NCI-H1417 treated with DMSO at 0.1 percent for 48 hours (cell line): ENCODE measurements at places on chromosomes 16 and 17.

DNA sequence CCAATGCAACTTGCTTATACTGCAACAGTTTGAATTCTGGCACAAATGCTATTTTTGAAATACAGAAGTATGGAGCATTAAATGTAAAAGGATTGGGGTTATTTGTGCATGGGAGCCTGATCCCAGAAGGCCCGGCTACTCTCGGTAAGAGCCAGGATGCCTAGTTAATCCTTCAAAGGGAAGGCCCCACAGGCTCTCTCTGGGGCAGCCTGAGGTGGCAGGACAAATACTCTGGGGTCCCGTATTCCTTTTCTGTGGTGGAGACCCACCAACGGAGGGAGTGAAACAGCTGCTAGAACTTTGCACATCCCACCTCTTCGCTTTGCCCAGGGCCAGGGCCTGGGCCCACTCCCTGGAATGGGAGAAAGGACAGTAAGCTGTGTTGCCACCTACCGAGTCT is 30.4 kb downstream of the ERN1 start:
- no peak for DNase-seq

- no peak for DNase-seq
Measured at GRCh38 chr17:33116021-33116551, 124.4 kb downstream of the SPACA3 start.

- no peak for DNase-seq
Measured at GRCh38 chr16:52050418-52050817, 496.5 kb downstream of the TOX3 start.

DNA sequence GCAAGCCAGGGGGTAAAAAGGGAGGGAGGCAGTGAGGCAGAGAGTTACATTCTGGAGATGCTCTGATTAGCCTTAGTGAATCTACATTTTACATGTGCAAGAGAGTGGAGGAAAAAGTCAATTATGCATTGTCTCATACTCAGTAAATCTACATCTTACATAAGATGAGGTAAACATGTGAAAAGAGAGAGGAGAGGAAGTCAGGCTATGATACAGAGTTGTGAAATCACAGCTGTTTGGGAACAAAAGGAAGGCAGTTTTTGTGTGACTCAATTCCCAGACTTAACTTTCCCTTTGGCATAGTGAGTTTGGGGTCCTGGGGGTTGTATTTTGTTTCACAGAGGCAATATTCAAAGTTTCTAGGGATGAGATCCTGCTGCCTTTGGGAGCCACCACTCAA is 67.8 kb downstream of the GP2 start:
- DNase-seq = no peak

DNA sequence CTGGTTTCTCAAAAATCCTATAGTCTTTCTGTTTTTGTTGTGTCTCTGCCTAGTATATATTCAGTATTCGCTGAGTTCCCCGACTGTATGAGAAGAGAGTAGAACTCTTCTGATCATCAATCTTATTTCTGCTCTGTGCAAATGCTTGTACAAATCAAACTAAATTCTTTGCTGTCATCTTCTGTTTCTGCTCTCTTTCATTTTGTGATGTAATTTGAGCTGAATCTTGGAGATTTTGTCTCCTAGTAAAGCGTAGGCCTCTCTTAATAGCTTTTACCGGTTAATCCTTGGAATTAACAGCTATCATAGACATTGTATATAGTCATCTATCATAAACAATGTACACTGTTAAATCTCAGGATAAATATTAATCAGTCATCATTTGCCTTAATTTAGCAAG is 61.9 kb downstream of the OMG start:
- DNase-seq = no peak

DNA sequence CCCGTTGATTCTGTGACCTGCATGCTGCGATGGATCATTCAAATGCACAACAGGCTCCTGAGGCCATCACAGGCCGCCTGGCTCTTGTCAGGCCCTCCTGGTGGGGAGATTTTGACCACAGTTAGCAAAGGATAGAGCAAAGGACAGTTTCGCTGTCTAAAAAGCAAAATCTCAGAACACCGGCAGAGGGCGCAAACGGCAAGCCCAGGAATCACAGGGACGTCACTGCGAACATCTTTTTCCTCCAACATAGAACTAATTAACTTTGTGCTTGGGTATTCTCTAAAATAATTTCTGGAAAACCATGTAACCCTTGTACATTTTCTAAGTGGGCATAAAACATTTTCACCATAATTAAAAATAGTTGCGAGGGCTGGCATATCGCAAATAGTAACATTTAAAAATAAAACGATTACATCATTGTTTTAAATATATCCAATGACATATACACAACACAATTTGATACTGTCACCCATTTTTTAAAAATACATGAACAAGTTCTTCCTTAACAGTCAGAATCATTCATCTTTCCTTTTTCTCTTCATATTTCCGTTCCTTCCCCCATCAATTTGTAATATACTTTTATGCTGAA is 19.7 kb upstream of the SLC47A1 start:
- no peak for DNase-seq

DNA sequence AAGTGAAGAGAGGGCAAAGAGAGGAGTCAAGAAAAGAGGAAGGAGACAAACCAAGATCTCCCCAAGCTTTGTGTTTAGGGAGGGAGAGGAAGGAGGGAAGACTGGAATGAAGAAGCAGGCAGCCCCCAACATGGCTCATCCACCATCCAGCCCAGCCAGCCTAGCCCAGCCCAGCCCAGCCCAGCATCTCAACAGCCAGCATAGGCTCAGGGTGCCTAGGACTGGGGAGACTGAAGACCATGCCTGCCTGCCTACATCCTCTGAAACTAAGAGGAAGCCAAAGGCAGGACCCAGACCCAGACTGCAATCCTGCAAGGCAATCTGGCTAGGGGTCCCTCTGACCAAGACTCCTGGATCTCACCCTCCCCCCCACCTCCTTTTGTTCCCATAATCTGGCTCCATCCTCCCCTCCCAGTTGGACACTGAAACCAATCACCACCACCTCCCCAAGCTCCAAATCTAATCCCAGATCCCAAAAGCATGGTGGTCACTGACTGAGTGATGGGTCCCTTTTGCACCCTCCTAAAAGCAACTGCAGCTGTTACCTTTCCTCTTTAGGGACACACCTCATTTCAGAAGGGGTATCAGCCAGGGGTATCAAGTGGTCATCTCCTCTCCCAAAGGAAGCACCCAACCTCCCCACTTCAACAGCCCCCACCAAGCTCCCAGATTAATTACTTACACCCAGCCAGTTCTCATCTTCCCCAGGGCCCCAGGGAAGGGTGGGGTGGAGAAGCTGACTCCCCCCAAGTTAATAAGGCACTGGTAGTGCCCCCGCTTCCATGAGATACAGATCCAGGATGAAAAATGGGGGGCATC is 1.2 kb downstream of the HDAC5 start:
- DNase-seq = no peak

DNA sequence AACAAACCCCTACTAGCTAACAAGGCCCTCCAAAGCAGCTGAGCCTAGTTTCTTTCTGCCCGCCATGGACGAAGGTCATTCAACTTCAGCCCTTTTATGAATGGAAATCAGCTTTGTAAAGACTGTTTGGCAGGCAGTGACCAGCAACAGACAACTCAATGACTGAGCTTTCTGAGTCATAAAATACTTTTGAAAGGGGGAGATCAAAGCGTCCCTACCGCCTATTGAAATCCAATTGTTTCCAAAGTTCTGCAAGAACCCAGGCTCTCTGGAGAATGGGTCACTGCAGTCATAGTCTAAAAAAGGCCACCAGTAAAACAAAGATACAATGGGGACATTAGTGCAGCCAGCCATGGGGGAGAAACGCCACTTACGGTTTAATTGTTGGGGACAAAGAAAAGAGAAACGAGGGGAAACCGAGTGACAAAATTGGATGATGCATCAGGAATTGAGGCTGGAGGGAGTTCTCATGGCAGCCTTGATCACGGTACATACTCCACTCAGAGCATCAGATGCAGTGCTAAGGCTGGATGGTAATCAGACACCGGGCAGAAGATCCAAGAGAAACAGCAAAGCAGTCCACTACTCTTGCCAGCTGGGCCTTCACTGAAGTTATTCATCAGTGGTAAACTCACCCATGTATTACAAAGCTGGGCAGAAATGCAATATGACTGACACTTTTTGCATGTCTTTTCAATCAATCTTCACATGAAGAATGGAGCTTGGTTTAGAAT is 9.8 kb downstream of the ADAMTS18 start:
- DNase-seq = no peak

DNA sequence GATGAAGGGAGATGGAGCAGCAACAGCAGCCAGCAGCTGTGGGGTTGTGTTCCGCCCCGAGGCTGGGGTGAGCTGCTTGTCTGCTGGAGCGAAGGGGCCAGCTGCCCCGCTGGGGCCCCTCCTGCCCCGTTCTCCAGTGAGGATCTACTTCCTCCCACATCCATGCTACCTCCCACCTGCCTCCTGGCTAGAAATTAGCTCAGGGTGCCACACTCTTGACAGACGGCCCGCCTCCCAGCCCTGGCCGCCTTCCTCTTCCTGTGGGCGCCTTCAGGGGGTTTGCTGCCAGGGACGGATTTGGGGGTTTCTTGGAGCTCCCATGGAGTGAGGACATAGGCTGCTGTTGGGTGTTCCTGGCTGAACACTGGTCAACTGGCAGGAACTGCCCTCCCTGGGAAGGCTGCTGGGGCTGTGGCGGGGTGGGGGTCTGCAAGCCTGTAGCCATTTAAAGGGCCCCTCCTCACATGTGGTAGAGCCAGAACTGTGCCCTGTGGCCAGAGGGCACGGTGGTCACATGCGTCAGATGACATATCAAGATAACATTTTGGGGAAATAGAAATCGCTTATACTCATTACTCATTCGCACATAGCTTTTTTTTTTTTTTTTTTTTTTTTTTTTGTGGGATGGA is 13.1 kb downstream of the TBC1D24 start:
- no peak for DNase-seq

DNA sequence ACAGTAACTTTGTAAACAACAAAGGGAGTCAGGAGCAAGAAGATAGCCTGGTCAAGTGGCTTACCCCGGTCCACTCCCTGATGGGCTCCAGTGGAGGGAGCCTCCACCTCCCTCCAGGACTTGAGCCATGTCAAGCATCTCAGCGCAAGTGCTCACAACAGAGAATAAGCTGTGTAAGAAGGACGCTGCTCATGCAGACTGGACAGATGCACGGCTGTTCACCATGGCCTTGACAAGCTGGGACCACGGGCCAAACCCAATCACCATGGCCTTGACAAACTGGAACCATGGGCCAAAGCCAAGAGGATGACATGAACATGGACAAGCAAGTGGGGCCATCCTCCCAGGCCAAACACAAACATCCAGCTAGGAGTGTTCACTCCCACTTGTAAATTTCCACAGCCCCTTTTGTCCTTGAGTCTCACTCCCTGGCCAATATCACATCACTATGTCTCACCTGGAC is 3.4 kb upstream of the PITPNM3 start:
- DNase-seq = no peak

- DNase-seq = no peak
Measured at GRCh38 chr16:1081734-1082265, 9.3 kb downstream of the SSTR5 start.

GRCh38 chr17:39700148-39700987 is 504 bp downstream of the ERBB2 start:
- no peak for DNase-seq

- no peak for DNase-seq
Measured at GRCh38 chr16:66521951-66522771, 27.8 kb downstream of the TK2 start.

- DNase-seq = no peak
Measured at GRCh38 chr17:15086776-15087295, 178.3 kb downstream of the PMP22 start.

DNA sequence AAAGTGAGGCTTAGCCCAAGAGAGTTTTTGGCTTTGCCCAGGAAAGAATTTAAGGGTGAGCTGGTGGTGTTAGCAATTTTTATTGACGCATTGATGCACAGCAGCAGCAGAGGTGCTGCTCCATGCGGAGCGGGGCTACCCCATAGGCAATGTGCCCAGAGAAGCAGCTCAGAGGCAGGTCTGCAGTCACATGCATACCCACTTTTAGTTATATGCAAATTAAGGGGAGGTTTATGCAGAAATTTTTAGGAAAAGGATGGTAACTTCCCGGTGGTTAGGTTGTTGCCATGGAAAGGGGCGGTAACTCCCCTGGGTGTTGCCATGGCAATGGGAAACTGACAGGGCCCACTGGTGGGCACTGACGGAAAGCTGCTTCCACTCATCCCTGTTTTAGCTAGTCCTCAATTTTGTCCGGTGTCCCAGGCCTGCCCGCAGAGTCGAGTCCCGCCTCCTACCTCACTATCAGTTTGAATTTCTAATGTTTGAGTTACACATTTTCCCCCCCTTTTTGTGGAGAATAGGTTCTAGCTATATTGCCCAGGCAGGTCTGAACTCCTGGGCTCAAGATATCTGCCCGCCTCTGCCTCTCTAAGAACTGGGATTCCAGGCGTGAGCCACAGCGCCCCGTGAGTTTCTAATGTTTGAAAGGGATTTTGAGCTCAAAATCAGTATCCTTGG is 10.4 kb upstream of the GJD3 start:
- DNase-seq = no peak

DNA sequence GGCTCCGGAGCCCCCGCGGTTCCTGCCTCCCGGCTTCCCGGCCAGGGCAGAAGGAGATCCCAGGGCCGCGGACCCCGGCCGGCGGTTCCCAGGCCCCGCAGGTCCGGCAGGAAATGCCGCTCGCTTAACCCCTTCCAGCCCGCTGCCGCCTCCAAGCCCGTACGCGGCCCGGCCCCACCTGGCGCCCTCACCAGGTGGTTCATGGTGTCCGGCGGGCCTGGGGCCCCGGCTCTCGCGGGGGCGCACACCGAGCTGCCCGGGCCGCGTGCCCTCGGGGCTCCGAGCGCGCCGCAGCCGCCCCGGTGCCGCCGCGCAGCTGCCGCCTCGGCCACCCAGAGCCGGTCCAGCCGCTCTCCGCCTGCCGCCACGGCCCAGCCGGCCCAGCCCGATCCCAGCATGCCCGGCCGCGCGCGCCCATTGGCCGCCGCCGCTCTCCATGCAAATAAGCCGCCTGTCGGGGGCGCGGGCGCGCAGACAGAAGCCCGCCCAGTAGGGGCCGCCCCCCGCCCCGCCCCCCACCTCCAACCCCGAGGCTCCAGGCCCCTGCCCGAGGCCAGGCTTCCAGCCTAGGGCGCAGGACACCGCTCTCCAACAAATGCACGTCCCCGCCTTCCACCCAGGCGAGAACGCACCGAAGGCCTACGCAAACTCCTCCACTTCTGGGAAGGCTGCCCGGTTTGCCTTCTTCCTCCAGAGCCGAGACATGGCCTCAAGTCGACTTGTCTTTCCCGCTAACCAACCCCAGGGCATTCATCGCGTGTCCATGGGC is at the start of gene BCAR1:
Gene BCAR1, minus strand, starts transcription at position 345 of the 769 bp plus-strand sequence. Its CDS starts 142 bp downstream, at position 203.
- peak; percentile 18 for DNase-seq

DNA sequence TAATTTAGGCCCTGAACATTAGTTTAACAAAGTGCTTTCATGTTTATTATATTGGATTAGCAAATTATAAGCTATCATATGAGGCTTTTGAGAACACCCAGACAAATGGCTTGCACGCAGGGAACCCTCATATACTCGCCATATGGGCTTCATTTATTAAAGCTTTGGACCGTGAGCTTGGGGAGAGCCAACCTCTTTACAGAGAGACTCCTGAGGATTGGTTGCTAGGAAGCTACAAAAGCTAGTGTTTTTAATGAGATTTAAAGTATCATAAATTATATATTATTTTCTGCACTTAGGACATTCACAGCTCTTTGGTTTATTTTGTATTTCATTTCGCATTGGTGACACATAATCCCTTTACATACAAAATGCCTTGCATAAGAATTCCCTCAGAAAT is 193.8 kb upstream of the TOX3 start:
- no peak for DNase-seq
